Skin of body (tissue), 3 donors: ENCODE measurements at places on chromosomes 13 and 19. TPM values are rescaled to one million over a fixed set of nuclear protein-coding genes. Genes with fewer than 3 reads are reported as not detected.

DNA sequence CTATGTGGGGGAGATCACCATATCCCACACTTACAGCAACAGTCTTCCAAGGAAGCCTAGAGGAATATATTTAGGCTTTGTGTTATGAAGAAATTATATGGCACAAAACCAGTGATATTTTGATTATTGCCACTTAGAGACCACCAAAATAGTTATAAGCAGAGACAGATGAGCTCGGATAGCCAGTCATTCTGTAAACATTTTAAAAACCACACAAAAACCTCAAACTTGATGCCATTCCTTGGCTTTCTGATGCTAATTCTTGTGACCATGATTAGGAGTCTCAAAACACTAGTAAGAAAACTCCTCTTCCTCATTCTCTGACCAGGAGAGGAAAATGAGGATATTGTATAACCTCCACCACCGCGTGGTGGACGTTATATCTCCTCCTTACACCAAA lies 496.4 kb downstream of the FOXO1 start:
- DNase-seq: no peak

- DNase-seq: peak; percentile 28
These were observed at the start of gene R3HDM4 for GRCh38 chr19:913080-913748. R3HDM4 (minus strand) TSS chr19:913219; CDS start chr19:913157, 62 bp downstream.

GRCh38 chr19:13917888-13918406 lies 11.9 kb downstream of the CC2D1A start:
- DNase-seq: no peak

DNA sequence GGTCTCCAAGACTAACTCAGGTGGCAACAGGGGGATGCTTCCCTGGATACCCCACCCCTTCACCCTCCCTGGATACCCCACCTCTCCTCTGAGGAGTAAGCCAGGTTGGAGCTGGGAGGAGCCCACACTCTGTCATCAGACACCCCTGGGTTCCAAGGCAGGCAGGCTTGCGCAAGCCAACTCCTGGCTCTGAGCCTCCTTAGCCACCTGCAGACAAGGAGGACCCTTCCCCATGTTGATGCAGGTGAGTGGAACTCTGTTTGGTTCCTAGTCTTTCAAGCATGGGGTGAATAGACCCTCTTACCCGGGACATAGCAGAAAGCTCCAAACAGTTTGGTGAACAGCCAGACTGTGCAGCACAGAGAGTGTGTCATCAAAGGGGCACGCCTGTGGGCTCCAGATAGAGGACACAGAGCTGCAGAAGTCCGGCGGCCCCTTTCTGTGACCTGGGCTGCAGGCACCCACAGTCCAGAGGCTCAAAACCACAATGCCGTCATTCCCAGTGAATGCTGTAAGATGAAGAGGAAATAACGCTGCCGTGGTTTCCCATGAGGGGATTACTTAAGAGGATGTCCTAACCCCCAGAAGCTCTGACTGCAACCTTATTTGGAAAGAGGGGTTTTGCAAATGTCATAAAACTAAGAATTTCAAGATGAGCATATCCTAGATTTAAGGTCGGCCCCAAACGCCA lies 12.1 kb upstream of the HAS1 start:
- DNase-seq: no peak

DNA sequence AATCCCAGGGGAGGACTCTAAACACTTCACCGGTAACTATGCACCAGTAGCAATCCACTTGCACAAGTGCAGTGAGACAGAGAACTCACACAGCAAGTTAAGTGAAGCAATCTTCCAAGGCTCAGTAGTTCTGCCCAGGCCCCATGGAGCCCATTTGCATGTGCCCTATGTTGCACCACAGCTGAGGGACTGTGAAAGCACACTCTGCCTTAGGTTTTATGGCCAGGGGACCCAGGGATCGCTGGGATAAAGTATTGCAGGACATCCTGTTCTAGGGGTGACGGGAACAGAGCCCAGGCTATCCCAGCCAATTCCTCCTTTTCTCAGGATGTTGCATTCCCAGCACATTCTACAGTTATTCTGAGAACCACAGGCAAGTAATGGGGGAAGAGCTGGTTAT lies 6.0 kb upstream of the AMER2 start:
- no peak for DNase-seq

DZIP1 gene
- total RNA-seq: 16.1 TPM

- DNase-seq: no peak
These were observed 1624.7 kb downstream of the PCDH9 start for GRCh38 chr13:65605396-65605795.

- DNase-seq: no peak
These were observed 726.2 kb downstream of the PCDH9 start for GRCh38 chr13:66503890-66504289.

GRCh38 chr13:34143637-34144036 lies 325.7 kb downstream of the RFC3 start:
- no peak for DNase-seq

- no peak for DNase-seq
These were observed 23.5 kb upstream of the LAIR1 start for GRCh38 chr19:54387991-54388801.

PDE4C gene
- 0.49 TPM for total RNA-seq

DNA sequence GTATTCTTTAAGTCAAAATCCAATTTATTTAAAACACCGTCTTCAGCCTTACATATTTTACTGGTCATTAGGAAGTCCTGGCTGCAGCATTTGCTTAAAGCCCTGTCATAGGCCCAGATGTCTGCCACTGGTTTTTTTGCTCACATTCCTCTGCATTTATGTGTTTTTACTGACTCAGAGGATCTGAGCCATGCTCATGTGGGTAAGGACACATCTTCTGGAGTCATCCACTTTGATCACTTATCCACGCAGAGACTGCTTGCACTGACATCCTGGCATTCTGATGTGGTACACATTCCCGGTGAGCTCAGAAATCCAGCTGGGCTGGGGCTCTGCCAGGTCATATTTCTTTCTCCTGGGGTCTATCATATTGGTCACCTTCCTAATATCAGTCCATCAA lies 531.7 kb upstream of the ARGLU1 start:
- no peak for DNase-seq

- DNase-seq: no peak
These were observed 410.9 kb downstream of the FOXO1 start for GRCh38 chr13:40255551-40255950.

DNA sequence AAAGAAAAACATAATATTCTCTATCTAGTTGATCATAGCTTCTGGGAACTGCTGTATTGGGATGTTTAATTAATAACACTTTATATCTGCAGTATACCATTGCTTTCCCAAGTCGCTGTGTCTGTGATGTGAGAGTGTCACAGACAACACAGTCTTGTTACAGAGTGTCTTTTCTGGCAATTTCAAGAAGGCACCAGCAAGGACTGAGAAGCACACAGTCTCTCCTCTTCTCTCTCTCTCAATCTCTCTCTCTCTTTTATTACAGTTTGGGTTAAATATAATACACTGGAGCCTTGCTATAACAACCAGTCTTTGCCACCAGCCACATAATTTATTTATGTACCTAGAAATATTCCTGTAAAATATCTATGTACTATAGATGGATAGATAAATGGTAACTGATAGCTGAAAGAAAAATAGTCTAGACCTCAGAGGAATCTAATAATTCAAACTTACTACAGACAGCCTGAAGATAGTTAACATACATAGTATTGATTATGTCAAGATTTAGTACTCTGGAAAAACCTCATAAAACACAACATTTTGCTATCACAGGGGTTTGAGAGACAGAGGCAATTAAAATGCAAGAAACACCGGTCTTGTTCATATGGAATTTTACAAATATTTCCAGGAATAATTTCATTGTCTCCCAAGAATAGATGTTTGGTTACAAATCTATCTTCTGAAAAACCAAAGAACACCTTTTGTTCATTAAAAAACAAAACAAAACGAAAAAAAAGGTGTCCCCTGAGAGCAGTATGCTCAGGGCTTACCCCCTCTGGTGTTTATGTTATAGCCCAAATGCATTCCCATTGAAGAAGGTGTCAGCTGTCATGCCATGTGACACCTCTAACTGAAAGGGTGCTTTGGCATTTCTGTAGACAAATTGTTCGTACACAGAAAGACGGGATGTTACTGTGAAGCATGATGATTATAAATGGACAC lies 507.8 kb downstream of the TBC1D4 start:
- no peak for DNase-seq

- DNase-seq: no peak
These were observed 8.7 kb downstream of the BRD4 start for GRCh38 chr19:15323496-15324235.

DNA sequence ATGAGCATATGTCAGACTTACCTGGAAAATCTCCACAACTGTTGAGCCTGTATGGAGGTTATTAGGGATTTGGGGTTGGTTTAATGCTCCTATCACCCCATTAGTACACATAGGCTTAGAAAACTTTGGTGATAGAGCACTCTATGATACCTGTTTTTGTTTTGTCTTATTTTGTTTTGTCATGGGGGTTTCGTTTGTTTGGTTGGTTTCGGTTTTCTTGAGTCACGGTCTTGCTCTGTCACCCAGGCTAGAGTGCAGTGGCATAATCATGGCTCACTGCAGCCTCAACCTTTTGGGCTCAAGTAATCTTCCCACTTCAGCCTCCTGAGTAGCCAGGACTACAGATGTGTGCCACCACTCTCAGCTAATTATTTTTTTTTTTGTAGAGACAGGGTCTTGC lies 70.0 kb downstream of the MZT1 start:
- DNase-seq: no peak

DNA sequence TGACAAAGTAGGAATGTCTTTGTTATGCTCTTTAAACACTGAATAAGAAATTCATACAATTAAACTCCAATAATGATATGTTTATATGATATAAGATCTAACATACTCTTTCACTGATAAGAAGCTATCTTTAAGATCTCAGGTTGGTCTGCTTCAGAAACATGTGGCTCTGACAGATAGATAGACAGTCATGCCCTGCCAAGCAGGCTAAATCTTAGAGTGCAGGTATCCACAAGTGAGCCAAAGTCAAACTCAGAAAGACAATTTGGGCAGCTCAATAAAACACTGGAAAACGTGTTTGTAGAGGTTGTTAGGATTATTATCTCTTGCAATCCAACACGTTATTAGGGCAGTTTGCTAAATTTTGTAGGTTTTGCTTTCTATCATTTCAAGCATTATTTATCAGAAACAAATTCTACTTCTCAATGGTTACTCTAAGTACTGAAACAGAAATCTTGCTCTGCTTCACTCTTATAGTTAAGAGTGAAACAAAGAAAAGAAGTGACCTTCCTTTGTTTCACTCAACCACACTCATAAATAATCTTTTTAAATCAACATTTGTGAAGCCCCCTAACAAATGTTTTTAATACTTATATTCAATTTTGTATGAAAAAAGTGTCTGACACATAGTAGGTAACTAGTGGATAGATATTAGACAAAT lies 1255.6 kb downstream of the DIAPH3 start:
- no peak for DNase-seq

DNA sequence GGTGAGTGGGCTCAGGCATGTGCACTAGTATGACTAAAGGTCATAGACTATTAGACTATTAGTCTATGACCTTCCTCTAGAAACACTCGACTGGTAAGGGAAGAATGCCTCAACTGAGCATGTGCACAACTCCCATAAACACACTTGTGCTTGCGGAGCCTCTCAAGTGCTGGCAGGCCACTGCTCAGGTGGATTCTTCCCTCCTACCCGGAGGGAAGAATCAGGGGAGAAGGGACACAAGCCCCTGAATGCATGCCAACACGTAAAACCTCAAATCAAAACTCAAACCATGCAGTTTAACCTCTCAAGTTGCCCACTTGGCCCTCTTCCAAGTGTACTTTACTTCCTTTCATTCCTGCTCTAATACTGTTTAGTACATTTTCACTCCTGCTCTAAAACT lies 287.6 kb upstream of the SGCG start:
- no peak for DNase-seq
